ENCODE measurements at places on chromosomes 7 and 10. TPM values are rescaled to one million over a fixed set of nuclear protein-coding genes. Genes with fewer than 3 reads are reported as not detected.

Gene RHOBTB1
- 59.5 TPM for total RNA-seq

Gene ASZ1
- not detected for total RNA-seq

Gene ZC3HAV1
- total RNA-seq: 33.5 TPM

Gene GPRIN2
- total RNA-seq: not detected

Gene NPSR1
- total RNA-seq: not detected

Gene PAPOLB
- total RNA-seq: not detected

Gene LRRC18
- not detected for total RNA-seq

Gene NEUROD6
- total RNA-seq: not detected

Gene ZFAND2A
- total RNA-seq: 140 TPM

Gene ZSCAN25
- total RNA-seq: 16.8 TPM

Gene COL13A1
- not detected for total RNA-seq

Gene ITIH5
- total RNA-seq: 3.5 TPM

Gene OPALIN
- total RNA-seq: not detected

Gene CDK14
- total RNA-seq: 0.71 TPM

Gene PON1
- total RNA-seq: not detected

Gene MTURN
- 8.2 TPM for total RNA-seq

Gene AGR2
- total RNA-seq: 1.3 TPM

Gene NME8
- not detected for total RNA-seq

Gene TACR2
- not detected for total RNA-seq

Gene SMO
- 32.3 TPM for total RNA-seq

Gene CEP55
- 17.1 TPM for total RNA-seq

Gene HMX3
- total RNA-seq: not detected

Gene EVX1
- not detected for total RNA-seq

Gene BICC1
- total RNA-seq: 0.18 TPM

Gene GBX1
- total RNA-seq: not detected

Gene ST8SIA6
- not detected for total RNA-seq

Gene GIMAP1
- total RNA-seq: not detected

Data from HepG2 (cell line).